CD8-positive, alpha-beta T cell (primary cell): ENCODE measurements at places on chromosomes 2 and 18. TPM values are rescaled to one million over a fixed set of nuclear protein-coding genes. Genes with fewer than 3 reads are reported as not detected.

DNA sequence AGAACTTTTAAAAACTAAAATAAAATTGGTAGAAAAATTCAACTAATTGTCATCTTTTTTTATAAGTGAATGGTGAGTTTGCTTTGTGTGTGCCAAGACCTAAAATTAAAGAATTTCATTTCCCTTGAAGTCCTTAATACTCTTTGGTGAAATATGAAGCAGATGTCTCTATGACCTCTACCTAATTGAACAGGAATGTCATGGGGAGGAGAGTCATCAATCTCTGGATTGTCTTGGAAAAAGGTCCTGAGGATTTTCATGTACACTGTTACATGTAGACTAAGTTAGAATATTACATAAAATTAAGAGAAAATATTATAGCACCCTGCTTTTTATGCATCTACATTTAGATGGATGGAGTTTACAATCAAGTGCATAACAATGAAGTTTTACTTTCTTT lies 177.9 kb upstream of the LRP1B start:
- no peak for DNase-seq

SERPINB12 gene
- total RNA-seq = not detected

PDE1A gene
- total RNA-seq = not detected

ACMSD gene
- total RNA-seq = not detected

- DNase-seq = no peak
Observed at GRCh38 chr2:3317871-3318590, 59.6 kb downstream of the EIPR1 start.

PDE6D gene
- 5.6 TPM for total RNA-seq

LIMS4 gene
- total RNA-seq = not detected

DNA sequence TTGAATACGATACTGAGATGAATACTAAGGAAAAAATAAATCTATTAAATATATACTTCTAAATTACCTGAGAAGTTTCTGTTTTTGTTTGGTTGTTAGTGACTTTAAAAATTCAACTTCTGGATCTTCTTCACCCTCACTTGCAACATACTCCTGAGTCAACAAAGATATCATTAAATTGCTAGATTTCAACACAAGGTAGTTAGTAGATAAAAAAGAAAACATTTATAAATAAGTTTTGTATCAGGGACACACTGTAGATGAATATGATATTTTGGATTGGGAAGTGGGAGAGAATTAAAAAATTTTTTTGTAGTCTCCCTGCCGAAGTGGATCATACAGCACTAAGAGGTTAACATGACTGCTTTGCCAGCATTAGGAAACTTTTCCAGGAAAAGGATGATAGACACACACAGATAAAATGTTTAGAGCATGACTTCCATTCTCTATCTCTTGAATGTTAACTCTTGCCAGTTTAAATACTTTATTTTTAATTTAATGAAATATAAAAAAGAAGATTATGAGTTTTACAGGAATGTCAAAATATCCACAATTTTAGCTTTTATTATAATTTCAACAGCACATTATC lies 15.9 kb downstream of the SP9 start:
- no peak for DNase-seq

- no peak for DNase-seq
Observed at GRCh38 chr2:189018631-189019030, 44.5 kb downstream of the COL3A1 start.

RUFY4 gene
- 0.33 TPM for total RNA-seq

- peak; percentile 76 for DNase-seq
Observed at GRCh38 chr2:240232961-240233884, 92.8 kb upstream of the OTOS start.

DNA sequence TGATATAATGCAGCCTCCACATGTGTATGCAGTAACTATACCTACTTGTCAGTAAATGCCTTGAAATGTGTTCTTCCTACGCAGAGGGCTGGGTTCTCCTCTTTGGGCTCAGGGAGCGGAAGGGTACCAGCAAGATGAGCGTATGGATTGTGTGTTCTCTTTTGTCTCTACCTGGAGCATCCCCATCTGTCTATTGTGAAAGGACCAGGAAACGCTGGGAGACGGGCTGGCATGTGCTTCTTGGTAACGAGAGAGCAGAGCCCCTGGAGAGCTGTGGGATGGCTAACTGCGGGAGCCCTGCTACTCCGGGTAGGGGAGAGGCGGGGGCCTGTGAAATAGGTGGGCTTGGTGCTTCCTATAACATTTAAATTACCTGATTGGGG lies 80.9 kb downstream of the BCL2 start:
- DNase-seq = no peak

GRCh38 chr2:221571025-221571550 lies 1.0 kb downstream of the EPHA4 start:
- DNase-seq = peak; percentile 53

DNA sequence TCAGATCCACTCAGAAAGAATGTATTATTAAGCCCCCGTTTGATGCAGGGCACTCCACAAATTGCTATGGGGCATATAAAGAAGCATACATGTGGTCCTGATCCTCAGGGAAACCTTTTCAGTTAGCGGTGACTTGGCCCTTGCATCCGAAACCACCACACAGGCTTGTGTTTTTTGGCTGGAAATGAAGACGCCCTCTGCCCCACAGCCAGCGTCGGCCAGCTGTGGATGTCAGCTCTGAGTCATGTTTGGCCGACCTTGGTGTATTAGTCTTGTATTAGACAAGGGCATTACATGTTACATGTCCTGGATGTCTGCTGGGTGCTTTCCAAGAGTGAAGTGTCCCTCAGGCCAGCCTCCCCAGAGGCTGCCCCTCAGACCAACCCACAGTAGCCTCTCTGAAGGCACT lies 107.6 kb upstream of the MAP3K20 start:
- no peak for DNase-seq

DNA sequence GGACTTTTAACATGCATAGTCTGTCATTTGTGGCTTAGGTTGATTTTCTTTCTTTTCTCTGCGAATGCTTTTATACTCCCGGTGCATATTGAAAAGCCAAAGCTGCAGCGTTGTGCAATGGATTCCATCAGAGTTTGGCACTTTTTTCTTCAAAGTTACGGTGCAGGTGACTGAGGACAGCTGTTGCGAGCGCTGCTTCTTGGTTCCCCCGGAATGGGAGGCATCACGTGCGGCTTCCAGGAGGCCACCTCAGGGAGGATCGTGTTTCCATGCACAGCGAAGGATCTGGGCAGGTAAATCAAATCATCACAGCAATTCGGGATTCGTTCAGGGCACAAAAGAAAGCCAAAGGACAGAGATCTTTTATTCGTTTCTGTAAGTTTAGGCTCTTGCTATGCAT lies 109.6 kb upstream of the ALKAL2 start:
- no peak for DNase-seq

DNA sequence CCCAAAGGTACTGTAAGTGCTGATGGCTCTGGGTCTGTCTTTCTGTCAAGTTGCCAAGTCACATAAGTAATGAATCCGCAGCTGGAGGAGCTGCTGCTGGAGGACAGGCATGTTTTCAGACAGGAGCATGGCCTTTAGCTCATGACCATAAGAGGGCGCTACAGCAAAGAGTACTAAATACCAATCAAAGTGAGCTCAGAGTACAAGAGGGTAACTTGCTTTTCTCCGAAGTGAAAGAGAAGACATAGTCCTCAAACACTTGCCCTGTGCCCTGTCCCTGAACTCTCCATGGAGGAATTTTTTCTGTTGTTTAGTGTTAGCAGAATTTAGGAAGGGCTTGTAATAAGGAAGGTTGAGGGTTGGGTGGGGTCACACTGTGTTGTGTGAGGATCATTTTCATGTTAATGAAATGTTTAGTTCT lies 58.0 kb upstream of the EML6 start:
- peak; percentile 44 for DNase-seq

GRCh38 chr2:241272303-241273209 lies 42.9 kb downstream of the HDLBP start:
- DNase-seq = peak; percentile 45

DNA sequence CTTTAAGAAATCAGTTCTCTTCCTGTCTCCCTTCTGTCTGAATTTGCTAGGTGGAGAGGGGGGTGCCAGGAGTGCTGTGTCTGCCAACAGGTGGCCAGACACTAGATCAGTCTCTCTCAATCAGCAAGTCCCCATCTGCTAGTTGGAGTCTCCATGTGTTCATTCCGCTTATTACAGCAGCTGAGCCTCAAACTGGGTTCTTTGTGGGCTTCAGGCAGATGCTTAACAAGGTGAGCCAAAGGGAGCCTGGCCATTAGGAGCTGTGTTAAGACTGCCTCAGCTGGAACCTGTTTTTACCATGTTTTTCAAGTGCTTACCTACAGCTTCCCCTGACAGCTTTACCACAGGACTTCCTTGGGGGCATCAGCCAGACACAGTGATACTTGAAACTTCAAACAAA lies 401.9 kb downstream of the LRP1B start:
- DNase-seq = no peak

- no peak for DNase-seq
Observed at GRCh38 chr2:126399001-126399400, 257.0 kb upstream of the GYPC start.

DAW1 gene
- total RNA-seq = not detected

DNA sequence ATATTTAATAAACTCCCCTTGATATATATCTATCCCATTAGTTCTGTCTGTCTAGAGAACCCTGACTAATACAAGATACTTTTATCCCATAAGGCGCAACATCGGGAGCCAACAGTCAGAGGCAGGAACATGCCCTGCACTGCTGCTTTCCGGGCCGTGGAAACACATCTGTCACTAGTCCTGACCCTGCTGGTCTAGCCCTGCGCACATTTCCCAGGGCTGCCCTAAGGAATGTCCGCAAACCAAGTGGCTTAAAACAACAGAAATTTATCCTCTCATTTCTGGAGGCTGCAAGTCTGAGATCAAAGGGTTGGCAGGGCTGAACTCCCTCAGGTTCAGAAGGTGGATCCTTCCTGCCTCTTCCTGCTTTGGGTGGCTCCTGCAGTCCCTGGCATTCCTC lies 114.2 kb upstream of the TPO start:
- no peak for DNase-seq

- DNase-seq = no peak
Observed at GRCh38 chr2:111031546-111032478, 88.9 kb upstream of the BCL2L11 start.

GRCh38 chr2:45992021-45992740 lies 305.0 kb upstream of the EPAS1 start:
- no peak for DNase-seq

DNA sequence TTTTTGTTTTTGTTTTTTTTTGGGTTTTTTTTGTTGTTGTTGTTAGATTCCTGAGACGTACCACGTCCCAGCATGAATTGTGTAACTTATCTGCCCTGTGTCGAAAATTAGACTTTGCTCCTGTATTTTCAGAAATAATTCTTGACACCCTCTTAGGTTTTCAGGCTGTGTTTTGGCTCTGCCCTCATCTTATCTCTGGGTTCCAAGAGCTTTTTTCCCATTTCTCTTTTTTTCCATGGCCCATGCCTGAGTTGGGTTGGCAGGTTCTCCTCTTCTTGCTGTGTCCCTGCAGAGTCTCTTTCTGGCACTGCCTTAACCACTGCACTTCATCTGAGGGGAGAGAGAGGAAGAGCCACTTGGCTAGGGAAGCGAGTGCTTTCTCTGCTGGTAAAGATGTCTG lies 42.4 kb downstream of the CTIF start:
- no peak for DNase-seq
